ENCODE measurements at places on chromosomes 4 and X.

DNA sequence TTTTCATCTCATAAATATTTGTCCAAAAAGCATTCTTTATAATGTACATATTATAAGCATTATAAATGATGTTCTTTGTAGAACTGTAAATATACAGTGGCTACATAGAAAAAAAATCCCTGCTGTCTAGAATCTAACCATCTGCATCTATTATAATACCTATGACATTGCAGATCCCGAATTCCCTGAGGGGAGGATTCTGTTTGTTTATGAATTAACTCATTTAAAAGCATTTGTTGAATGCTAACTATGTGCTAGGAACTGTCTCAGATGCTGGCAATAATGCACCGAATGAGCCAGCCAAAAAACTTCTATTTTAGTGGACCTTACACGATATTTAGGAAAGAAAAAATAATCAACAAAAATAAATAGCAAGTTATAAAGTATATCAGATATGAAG lies 189.6 kb downstream of the PACRGL start:
- no peak for DNase-seq

DNA sequence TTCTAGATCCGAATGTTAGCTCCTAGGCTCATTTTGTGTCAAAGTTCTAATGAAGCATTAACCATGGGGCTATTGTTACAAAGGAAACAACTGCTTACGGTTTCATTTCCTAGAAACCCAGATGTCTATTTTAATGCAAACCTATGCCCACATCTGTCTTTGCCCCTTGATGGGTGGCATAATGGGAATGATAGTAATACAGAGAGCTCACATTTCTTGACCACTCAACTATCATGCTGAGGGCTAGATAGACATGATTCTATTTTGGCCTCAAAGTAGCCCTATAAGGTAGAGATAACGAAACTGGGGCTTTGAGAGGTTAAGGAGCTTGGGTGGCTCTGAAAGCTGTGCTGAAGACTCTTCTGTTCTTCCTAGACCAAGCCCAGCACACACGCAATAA lies 1.9 kb downstream of the TLR7 start:
- DNase-seq: no peak

- no peak for DNase-seq
Observed at GRCh38 chr4:145618210-145618931, 814 bp upstream of the MMAA start.

DNA sequence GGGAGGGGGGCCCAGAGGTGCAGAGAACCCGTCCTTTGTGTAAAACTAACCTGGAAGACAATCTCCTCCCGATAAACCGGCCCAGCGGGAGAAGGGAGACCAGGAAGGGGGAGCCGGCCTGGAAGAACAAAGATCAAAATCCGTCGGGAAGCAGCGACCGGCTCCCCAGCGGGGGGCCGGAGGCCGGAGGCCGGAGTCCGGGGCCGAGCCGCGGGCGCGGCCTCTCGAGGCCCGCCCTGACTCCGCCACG lies 552 bp downstream of the ZDHHC9 start:
- no peak for DNase-seq

GRCh38 chr4:27176400-27176799 lies 315.8 kb downstream of the STIM2 start:
- no peak for DNase-seq

DNA sequence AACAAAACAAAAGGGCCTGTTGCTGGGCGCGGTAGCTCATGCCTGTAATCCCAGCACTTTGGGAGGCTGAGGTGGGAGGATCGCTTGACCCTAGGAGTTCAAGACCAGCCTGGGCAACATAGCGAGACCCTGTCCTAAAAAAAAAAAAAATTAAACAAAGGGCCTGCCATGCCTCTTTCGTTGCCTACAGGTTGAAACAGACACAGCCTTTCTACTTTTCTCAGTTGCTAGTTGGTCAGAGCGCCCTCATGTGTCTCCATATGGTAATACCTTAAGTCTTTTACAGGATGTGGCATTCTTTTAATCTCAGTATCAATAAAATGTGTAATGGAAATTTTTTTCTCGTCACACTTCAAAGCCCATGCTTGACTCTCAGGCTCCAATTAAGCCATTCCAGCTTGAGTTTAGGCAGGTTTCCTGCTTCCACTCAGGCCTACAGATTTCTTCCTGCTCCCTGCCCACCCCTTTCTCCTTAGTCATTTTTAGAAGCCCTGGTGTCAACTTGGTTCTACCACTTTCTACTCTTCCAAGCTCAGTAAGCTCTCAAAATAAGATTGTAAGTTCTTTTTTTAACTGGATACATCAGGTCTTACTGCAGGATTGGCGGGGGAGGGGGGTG lies 4.6 kb upstream of the SOWAHD start:
- no peak for DNase-seq
